ENCODE measurements at places on chromosomes 11 and 22.
A peak's percentile ranks its signal among the peaks of the same experiment; 100 is the strongest.

- no peak for DNase-seq
Measured at GRCh38 chr11:4025248-4025966, 69.2 kb upstream of the RRM1 start.

DNA sequence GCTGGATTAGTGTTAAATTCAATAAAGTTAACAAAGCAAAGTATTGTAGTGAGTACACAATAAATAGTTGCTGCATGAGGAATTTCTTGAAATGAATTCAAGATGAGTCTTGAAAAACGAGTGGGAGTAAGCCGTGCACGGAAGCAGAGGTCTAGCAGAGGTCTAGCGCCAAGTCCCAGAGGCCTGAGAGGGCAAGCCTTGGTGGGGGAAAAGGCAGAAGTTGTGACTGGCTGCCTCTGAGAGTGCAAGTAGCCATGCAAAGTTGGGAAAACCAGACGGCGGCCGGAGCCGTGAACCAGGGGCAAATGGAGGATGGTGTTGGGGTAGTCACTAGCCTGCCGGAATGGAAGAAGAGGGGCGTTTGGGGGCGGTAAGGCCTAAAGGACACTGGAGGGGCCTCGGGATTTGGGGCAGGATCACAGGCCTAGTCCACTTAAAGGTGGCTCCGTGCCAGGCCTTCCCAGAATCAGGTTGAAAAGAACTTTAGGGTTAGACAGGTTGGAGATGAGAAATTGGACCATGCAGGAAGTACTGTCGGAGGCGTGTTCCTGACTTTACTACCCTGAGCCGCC lies 379 bp upstream of the SLC3A2 start:
- no peak for DNase-seq

- no peak for DNase-seq
Measured at GRCh38 chr11:73147771-73148681, 5.9 kb upstream of the FCHSD2 start.

DNA sequence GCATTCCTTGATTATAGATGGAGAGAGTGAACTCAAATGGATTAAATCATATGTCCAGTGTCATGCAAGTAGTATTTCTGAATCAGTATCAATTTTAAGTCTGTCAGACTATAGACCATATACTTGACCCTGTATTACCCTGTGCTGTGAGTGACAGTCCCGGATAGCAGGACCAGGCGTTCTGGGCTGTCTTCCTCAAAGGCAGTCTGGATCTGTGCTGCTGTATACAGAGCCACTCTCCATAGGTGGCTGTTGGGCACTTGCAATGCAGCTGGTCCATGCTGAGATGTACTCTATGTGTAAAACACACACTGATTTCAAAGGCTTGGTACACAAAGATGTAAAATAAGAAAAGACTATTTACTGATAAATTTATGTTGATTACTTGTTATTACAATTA lies 294.3 kb downstream of the OPCML start:
- no peak for DNase-seq

- no peak for DNase-seq
Measured at GRCh38 chr22:22907551-22908494, 20.2 kb downstream of the IGLL5 start.

- DNase-seq, result no peak
Measured at GRCh38 chr11:103587901-103588788, 448.3 kb upstream of the DDI1 start.

DNA sequence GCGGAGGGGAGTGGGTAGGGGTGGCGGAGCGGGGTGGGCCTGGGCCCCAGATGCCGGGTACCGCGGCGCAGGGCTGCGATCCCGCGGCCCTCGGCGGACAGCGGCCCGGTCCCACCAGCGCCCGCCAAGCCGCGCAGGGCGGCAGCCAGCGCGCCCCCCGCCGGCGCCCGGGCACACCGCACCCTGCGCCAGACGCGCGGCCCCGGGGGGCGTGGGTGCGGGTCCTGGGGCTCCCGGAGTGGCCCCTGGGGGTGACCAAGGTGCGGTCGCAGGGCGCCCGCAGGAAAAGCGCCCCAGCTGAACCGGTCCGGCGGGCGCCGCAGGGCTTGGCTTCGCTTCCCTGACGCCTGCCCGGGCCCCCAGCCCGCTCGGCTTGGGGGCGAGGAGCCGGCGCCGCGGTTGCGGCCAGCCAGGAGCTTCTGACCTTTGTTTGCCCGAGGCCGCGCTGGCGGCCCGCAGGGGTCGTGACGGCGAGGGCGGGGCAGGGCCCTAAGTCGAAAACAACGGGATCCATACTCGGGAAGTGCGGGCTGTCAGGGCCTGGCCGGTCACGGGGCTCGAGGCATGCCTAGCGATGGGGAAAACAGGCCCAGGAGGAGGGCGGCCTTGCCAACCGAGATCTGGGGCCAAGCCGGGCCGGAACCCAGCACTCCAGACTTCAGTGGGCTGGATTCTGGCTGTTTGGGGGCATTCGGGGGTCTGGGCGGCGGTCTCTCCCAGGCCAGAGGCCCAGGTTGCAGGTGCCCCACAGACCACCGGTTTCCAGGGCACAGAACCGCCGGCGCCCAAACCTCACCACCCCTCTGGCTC lies 581 bp upstream of the AP5B1 start:
- DNase-seq, result no peak

DNA sequence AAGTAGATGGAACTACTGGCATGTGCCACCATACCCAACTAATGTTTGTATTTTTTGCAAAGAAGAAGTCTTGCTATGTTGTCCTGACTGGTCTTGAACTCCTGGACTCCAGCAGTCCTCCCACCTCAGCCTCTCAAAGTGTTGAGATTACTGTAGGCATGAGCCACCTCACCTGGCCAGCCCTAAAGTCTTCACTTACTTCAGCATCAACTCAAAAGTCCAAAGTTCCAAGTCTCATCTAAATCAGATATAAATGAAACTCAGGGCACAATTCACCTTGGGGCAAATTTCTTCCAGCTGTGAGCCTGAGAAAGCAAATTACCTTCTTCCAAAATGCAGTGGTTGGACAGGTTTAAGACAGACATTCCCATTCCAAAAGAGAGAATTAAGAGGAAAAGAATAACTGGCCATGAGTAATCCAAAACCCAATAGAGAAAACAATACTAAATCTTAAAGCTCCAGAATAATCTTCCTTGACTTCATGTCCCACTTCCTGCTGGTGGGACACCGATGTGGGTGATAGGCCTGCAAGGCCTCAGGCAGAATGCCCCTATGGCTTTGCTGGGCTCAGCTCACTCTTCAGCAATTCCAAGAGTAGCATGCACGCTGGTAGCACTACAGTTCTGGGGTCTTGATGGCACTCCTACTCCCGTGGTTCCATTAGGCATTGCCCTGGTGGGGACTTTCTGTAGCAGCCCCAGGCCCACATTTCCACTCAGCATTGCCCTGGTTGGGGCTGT lies 50.3 kb downstream of the TUG1 start:
- DNase-seq, result no peak

DNA sequence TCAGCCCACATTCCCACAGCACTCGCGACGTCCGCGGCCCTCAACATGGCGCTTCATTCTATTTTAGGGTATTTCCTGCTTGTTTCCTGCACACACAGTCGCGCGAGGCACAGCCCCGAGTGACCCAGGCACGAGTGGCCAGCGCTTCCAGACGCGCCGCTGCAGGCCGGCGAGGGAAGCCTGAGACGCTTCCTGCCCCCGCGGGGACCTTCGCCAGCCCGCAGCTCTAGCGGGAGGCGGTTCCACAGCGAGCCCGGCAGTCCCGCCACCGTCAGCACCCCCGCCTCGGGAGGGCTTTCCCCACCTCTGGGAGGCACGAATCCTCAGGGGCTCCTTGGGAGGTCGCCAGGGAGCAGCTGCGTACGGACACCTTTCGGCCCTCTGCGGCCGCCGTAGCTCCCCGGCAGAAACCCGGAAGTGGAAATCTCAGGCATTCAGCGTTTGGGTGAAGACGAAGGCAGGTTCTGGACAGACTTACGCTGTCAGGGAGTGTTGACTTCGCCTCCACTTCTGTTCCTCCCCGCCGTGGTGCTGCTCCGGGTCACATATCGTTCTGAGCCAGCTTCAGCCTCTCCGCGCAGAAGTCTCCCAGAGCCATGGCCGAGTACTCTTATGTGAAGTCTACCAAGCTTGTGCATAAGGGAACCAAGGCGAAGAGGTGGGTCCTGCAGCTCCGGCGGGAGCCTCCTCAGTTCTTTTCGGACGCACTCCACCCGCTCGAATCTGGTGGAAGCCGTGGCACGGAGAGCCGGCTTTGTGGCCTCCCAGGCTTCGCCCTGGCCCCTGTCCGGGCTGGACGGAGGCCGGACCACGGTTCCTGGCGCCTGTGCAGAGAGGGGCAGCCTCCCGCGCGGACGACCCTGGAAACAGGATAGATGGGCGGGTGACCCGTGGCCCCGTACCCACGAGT lies 2925.9 kb upstream of the OR11H1 start:
- DNase-seq, result no peak

DNA sequence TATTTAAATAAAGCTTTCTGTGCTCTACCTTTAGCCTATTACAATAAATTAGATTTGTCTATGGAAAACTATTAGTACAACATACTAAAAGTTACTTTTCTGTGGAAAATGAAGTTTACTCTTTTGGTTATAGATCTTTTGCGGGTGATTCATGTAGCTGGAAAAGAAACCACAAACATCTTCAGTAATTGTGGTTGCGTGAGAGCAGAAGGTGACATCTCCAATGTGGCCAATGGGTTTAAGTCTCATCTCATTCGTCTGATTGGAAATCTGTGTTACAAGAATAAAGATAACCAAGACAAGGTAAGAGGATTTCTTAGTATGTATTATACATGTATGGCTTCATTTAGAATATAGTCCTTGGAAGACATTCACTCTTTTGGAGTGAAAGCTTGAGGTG lies 68.6 kb downstream of the ATXN10 start:
- DNase-seq, result no peak

DNA sequence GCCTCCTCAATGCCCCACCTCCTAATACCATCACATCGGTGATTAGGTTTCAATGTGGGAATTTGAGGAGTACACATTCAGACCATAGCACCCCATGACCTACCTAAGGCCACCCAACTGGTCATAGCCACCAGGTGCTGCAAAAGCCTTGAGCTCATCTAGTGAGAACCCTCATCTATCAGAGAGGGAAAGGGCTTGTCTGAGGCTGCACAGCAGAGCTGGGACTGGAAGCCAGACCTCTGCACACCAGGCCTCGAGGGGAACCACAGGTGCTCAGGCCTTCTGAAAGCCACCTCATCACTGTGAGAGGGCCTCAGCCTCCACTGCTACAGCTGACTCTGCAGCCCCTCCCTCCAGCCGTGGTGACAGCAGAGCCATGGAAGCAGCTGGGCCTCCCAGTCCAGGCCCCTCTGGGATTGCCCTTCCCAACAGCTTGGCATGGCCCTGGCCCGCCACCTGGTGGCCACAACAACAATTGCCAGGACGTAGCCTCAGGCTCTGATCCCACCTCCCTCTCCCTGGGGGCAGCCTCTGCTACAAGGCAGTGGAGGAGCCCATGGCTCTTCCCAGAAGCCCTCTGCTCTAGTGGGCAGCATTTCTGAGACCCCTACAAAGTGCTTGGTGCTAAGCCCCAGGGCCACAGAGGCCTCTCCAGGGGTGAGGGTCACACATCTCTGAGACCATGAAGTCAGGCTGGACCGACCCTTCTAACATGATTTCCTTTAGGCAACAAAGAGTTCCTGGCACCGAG lies 41.0 kb upstream of the PRDM11 start:
- DNase-seq, result peak; percentile 60

DNA sequence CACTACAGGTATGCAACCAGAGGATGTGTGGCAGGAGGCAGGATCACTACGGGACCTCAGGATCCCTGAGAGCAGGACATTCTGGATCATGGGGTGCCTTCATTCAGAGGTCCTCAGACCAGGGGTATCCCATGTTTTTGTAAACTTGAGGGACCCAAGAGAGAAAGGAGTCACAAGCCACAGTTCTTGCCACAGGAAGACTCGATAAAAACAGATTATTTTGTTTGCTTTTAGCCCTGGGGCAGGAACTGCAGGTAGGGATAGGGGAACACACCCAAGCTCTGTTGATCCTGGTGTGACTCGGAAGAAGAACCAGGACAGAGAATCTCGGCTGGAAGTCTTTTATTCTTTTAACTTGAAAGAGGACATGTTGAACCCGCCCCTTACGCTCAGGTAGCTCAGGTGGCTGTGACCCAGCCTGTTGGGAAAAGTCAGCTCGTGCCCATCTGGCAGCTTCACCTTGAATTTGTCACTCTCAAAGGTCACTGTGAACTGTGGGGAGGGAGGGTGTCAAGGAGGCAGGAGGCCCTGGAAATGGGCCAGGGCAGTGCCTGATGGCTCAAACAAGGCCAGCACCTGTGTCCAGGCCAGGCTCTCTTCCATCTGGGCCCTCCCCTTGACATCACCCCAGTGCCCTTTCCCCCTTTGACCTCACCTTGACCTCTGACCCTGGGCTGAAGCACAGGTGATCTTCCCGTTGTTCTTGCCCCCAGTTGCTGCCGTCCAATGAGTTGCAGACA lies 9.8 kb downstream of the LGALS2 start:
- no peak for DNase-seq

DNA sequence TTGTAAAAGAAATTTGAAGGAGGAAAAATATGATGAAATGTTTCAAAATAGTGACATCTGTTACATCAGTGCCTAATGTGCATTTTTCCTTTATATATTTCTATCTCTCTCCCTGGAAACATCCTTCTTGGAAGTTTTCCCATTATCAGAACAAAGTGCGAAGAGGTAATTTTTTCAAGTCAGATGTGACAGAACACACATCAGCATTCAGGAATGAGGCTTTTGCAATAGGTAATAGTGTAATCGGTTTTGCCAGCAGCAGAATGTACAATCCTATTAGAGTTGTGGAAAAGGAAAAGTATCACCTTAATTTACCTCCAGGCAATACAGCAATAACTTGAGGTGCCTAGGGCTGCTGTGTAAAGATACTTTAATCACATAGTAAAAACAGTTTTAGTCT lies 275.8 kb downstream of the FAT3 start:
- no peak for DNase-seq

DNA sequence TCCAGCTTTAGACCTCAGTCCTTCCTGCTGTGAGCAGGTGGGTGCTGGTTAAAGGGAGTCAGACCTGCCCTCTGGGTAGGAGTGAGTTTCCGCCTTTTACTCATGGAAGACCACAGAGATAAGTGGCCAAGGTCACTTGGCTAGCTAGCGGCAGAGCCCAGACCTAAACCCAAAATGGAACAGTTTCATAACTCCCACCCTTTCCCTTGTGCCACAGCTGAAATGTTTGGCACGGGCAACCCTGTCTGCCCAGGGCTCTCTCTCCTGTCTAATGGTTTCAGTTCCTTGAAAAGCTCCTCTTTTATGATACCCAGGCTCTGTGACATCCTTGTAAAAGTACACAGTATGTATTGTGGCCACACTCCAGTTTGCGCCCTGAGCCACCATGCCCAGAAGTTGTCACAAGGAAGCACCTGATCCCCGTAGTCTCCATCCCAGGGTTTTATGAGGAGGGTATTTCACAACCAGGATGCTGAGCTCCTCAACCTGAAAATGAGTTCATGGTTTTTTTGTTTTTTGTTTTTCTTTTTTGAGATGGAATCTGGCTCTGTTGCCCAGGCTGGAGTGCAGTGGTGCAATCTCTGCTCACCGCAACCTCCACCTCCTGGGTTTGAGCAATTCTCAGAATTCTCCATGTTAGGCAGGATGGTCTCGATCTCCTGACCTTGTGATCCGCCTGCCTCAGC lies 5.1 kb downstream of the MB start:
- no peak for DNase-seq
